ENCODE measurements at places on chromosomes 11 and 22.

DNA sequence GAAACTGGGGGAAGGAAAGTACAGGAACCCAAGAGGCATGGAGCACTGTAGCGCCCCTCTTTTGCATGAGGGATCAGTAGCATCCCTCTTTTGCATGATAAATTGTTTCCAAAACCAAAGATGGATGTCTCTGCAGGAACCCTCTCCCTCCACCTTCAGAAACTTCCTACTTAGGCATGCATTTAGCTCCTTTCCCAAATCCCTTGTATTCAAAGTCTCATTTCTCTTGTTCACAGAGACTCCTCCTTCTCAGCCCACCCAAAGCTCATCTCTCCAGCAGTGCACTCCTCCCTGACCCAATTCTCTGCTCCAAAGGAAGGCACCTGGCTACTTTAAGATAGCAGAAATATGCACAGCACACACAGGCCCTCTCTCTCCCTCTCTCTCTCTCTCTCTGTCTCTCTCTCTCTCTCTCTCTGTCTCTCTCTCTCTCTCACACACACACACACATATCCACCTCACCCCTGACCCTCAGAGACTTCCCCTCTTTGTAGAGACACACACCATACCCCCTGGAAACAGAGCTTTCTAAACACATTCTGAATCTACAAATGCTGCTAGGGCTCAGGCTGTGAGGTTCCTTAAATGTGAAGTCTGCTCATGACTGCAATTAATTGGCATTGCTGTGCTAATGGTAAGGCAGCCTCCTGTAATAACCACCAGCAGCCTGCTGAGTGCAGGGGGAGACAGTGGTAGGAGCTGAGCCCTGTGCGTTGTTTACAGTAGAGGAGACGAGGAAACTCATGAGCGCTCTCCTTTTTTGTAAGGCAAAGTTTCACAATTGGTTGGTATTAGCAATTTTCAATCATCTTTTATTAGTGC, 519.6 kb downstream of the NTM start:
- no peak for DNase-seq

GRCh38 chr22:19705181-19705934, 8.9 kb upstream of the SEPTIN5 start:
- no peak for DNase-seq

DNA sequence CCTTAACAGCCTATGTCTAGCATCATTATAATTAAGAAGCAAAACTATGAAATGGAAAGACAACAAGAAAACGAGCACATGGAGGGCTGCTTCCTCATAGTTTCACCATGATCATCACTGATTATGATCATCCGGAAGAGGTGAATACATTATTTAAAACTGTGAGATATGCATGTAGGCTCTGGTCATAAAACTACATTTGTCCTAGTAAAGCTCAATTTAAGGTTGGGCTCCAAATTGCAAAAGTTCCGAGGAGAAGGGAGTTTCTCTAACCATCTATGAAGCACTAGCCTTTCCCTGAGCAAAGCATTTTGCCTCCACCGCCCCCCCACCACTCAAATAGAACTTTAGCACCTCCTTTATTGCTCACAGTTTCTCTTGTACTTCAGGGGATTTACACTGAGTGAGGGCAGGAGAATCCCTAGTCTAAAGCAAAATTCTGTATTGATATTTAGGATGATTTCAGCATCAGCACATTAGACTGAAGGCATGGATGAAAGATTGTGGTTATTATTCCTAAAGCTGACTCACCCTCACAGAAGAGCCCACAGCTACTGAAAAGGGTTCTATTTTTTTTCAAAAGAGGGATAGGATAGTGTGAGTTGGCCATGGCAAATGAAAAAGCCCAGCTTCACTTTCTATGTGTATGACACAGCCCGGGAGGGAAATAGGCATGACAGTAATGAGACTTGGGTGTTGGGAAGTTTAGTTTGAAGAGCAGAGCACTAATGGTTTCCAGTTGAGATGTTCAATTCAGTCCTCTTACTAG, 203.4 kb downstream of the CADM1 start:
- DNase-seq = no peak

- no peak for DNase-seq
These were observed 83.7 kb upstream of the GNAZ start for GRCh38 chr22:22986640-22987039.

GRCh38 chr11:31246451-31247165, 122.9 kb downstream of the DCDC1 start:
- no peak for DNase-seq

DNA sequence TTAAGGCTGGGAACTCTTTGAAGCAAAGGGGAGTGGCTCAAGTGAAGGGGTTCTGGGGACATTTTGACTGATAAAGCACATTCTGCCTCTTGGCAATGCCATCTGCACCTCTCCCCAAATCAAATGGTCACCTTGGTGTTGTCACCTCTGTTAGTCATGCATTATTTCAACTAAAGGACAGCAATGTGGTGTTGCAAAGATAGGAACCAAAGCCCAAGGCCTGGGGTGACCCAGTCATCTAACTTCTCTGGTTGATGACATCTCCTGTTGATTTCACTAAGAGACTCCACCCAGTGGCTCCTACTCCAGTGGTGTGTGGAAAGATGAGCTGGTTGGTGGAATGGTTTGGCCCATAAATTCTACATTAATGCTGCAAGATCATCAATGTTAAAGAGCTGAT, 7.8 kb upstream of the MS4A1 start:
- no peak for DNase-seq

GRCh38 chr11:15819679-15820286, 536.6 kb downstream of the SOX6 start:
- no peak for DNase-seq

GRCh38 chr11:113138731-113139130, 175.7 kb upstream of the TTC12 start:
- no peak for DNase-seq

GRCh38 chr11:14253840-14254239, 105.1 kb downstream of the RRAS2 start:
- DNase-seq = no peak

DNA sequence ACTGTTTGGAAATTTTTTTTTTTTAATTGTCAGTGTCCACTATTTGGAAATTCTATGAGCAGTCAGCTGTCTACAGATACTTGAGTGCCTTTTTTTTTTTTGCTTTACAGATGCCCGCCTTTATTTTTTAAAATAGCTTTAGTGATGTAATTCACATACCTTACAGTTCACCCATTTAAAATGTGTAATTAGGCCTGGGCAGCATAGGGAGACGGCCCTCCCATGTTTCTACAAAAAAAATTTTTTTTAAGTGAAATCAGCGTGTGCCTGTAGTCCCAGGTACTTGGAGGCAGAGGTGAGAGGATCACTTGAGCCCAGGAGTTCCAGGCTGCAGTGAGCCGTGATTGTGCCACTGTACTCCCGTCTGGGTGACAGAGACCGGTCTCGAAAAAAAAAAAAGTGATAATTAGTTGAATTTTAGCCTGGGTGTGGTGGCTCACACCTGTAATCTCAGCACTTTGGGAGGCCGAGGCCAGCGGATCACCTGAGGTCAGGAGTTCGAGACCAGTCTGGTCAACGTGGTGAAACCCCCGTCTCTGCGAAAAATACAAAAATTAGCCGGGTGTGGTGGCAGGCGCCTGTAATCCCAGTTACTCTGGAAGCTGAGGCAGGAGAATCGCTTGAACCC, 1.5 kb downstream of the ZNF143 start:
- no peak for DNase-seq

DNA sequence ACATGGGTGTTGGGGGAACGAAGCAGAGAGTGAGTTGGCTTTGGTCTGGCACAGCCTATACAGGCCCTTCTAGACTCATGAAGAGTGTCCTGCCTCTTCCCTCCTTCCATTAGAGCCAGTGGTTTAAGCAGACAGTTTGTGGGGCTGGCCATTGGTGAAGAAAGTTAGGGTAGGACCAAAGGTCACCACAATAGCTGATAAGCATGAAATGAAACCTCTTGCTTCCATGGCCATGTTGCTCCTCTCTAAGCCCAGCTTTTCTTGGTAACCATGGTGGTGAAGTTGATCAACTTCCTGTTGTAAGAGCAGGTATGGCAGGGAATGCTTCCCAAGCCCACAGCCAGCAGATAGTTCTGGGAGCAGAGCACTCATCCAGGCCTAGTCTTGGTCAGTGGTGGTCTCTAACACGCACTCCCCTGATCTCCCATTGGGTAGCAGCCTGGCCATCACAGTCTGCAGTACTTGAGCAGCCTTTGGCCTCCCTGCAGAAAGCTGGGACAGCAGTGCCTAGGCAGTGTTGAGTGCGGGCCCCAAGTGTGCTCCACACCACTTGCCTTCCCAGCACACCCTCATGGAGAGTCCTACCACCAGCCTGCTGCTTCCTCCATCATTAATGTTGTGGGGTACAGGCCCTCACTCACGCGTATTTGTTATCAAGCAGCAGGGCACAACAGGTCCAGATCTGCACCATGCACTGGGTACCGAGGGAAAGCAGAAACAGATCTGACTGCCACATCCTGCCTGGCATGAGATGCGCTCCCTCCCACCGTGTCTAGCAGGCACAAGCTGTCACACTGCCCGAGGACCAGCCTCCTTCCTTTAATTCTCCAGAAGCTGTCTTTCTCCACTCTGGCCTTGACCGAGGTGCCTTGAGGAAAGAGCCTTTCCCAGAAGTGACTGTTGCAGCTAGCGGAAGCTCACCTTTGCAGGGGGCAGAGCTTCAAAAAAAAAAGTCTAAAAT, 65.8 kb upstream of the SUSD2 start:
- DNase-seq = no peak

GRCh38 chr11:10158461-10158860, 135.6 kb downstream of the SBF2 start:
- DNase-seq = no peak

- no peak for DNase-seq
These were observed 8.3 kb downstream of the MUC2 start for GRCh38 chr11:1082728-1083620.

DNA sequence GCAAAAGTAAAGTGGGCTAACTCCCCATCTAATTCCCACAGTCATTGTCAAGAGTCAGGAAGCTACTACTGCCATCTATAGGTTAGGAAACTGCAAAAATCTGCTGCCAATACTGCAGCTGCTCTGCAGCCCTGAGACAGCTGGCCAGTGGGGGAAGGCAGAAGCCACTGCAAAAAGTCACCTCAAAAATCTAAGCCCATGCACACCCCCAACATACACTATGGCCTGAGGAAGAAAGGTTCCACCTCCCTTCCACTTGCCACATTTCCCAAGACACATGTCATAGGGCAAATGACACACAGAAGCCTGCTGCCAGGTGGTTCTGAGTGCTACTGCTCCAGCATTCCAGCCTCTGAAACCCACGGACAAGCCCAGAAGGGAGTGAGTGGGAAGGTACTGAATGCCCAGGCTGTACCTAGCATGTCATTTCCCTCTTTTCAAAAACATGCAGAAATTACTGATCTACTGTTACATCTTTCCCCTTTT, 36.9 kb downstream of the DGCR2 start:
- no peak for DNase-seq

DNA sequence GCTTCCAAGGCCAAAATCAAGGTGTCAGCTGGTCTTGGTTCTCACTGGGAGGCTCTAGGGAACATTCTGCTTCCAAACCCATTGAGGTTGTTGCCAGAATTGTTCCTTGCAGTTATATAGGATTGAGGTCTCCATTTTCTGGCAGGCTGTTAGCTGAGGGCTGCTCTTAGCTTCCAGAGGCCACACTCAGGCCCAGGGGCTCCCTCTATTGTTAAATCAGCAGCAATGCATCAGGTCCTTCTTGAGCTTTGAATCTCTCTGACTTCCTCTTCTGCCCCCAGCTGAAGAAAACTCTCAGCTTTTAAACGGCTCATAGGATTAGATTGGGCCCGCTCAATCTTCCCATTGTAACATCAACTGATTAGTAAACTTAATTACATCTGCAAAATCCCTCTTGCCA, 39.3 kb upstream of the BSX start:
- DNase-seq = no peak

DNA sequence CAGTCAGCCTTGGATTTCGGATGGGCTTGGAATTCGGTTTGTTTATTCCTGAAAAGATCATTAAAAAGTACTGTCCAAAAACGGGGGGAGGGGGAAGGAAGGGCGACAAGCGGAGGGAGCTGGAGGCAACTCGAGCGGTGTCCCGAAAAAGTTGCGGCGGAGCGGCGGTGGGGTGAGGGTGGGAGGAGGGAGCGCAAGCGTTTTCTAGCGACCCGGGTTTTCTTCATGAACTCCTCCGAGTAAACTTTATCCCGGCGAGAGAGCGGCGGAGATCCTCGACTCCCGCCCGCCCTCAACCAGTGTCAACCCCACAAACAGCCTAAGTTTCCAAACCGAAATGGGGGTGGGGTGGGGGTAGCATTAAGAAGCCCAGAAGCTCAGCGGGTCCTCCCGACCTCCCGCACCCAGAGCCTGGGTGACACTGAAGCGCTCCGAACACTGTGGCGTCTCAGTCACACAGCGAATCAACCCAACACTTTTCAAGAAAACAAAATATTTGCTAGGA, 133.0 kb upstream of the C11orf58 start:
- DNase-seq = no peak

GRCh38 chr11:59271247-59271755, 58.6 kb upstream of the MPEG1 start:
- no peak for DNase-seq

- DNase-seq = no peak
These were observed 16.0 kb upstream of the POU2AF1 start for GRCh38 chr11:111395081-111395480.

DNA sequence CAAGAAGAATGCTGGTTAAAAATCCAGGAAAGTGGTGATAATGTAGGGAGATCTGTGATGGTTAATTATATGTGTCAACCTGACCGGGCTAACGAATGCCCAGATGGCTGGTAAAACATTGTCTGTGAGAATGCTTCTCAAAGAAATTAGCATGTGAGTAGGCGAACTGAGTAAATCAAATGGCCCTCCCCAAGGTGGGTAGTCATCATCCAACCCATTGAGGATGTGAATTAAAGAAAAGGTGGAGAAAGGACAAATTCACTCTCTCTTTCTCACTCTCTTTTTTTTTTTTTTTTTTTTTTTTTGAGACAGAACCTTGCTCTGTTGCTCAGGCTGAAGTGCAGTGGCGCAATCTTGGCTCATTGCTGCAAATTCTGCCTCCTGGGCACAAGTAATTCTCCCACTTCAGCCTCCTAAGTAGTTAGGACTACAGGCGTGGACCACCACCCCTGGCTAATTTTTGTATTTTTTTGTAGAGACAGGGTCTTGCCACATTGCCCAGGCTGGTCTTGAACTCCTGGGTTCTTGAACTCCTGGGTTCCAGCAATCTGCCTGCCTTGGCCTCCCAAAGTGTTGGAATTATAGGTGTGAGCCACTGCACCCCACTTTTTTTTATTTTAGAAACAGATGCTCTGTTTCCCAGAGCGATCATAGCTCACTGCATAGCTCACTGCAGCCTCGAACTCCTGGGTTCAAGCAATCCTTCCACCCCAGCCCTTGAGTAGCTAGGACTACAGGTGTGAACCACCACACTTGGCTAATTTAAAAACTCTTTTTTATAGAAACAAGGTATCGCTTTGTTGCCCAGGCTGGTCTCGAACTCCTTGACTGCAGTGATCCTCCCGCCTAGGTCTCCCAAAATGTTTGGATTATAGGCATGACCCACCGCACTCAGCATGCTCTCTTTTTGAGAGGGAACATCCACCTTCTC, 22.0 kb upstream of the P2RY6 start:
- no peak for DNase-seq
